ENCODE measurements at places on chromosomes 11 and 22. TPM values are rescaled to one million over a fixed set of nuclear protein-coding genes. Genes with fewer than 3 reads are reported as not detected.

DNA sequence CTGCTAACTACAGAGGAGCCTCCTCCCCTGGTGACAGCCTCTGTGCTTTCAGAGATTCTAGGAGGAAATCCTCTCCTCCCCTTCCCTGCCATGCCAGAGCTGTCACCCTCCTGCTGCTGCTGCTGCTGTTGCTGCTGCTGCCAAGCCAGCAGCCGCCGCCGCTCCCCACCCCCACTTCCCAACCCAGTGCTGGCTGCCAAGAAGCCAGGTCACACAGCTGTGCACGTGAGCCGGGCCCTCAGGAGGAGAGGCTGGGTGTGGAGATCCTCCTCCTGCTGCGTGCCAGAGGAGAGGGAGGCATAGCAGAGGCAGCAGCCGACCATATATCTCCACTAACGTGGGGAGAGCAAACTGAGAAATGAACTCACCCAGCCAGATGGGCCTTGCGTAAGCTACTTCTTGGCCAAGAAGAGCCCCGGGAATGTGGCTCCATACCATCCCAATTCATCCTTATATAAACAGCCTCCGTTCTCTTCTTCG is 12.4 kb downstream of the CRY2 start:
- peaks cover 69% of the 10 kb centered on the region for H3K36me3 ChIP-seq
- H3K4me1 ChIP-seq = peaks cover 35% of the 10 kb centered on the region
- peak overlapping the region; percentile 89 for H3K27ac ChIP-seq
- H3K4me3 ChIP-seq = no peak overlapping the region

The LDLRAD3 gene
- total RNA-seq = 4.0 TPM

The POGLUT3 gene
- total RNA-seq = 21.7 TPM

GRCh38 chr11:34788642-34789041 is 127.5 kb downstream of the APIP start:
- no peak overlapping the region for H3K4me3 ChIP-seq
- no peaks in the 10 kb centered on the region for H3K4me1 ChIP-seq
- H3K27me3 ChIP-seq = no peaks in the 10 kb centered on the region
- no peaks in the 10 kb centered on the region for H3K36me3 ChIP-seq

GRCh38 chr11:34300026-34300925 is 57.5 kb downstream of the ABTB2 start:
- H3K4me1 ChIP-seq = peaks cover 6% of the 10 kb centered on the region
- ATAC-seq = no peak
- H3K4me3 ChIP-seq = no peak overlapping the region
- H3K36me3 ChIP-seq = no peaks in the 10 kb centered on the region
- H3K27me3 ChIP-seq = no peaks in the 10 kb centered on the region
- H3K27ac ChIP-seq = no peak overlapping the region

- ATAC-seq = no peak
- peaks cover 14% of the 10 kb centered on the region for H3K27me3 ChIP-seq
- no peaks in the 10 kb centered on the region for H3K36me3 ChIP-seq
- H3K4me3 ChIP-seq = no peak overlapping the region
Observed at GRCh38 chr11:101586965-101587364, 3.2 kb upstream of the TRPC6 start.

GRCh38 chr11:92834296-92835020 is 135.0 kb upstream of the MTNR1B start:
- no peaks in the 10 kb centered on the region for H3K27me3 ChIP-seq
- H3K27ac ChIP-seq = no peak overlapping the region
- no peak for ATAC-seq
- H3K4me1 ChIP-seq = no peaks in the 10 kb centered on the region
- H3K4me3 ChIP-seq = no peak overlapping the region

- H3K4me3 ChIP-seq = peak within 1 kb of the TSS; percentile 33
- H3K36me3 ChIP-seq = no peaks in the 10 kb centered on the region
- peaks cover 99% of the 10 kb centered on the region for H3K27me3 ChIP-seq
- peak; percentile 15 for ATAC-seq
- H3K27ac ChIP-seq = no peak within 1 kb of the TSS
Observed at GRCh38 chr11:113475160-113475761, at the start of gene DRD2. Gene DRD2 (minus strand): TSS chr11:113475398. CDS start chr11:113424651, 50,747 bp downstream.

The SYT12 gene
- total RNA-seq = 0.04 TPM

DNA sequence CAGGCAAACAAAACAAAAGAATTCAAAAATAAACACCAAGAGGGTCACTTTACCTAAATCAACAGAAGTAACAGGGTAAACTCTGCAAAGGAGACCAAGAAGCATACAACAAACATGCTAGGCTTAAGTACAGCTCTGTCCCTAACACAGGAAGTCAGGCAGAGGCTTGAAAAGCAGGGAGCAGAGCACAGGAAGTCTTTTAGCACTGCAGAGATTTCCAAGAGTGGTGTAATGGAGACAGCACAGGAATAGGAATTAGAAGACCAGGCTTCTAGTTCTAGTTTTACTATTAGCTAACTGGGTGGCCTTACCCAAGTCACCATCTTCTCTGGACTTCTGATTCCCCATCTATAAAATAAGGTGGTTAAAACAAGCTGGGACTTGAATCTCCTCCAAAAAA is 1.9 kb downstream of the RBFOX2 start:
- H3K4me1 ChIP-seq = peaks cover 68% of the 10 kb centered on the region
- H3K27ac ChIP-seq = peak overlapping the region; percentile 99
- no peaks in the 10 kb centered on the region for H3K27me3 ChIP-seq
- H3K4me3 ChIP-seq = peak overlapping the region; percentile 93
- ATAC-seq = no peak

GRCh38 chr11:62689421-62690183 is at the start of gene LRRN4CL:
Gene LRRN4CL (minus strand): TSS chr11:62689530. CDS start chr11:62688508, 1,022 bp downstream.
- H3K27ac ChIP-seq = peak within 1 kb of the TSS; percentile 77
- peak; percentile 95 for ATAC-seq
- peak within 1 kb of the TSS; percentile 47 for H3K4me3 ChIP-seq
- H3K36me3 ChIP-seq = peaks cover 41% of the 10 kb centered on the region

The CYTH4 gene
- total RNA-seq = 11.4 TPM

DNA sequence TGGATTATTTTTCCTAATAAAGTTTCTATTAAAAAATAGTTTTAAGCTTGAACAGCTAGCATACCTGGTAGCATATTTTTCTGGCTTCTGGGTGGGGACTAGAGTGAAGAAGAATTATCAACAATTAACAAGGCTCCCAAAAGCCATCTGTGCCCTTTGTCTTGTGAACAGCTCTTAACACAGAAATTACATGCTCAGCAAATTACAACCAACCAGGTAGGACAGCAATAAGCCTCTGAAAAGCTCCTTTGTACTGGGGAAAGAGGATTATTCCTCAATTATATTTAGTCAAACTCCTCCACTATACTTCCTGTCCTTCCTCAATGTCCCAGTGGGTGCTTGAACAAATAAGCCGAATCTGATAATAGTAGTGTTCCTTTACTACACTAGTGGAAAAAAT is 162.8 kb downstream of the RAB38 start:
- no peaks in the 10 kb centered on the region for H3K36me3 ChIP-seq
- no peaks in the 10 kb centered on the region for H3K4me1 ChIP-seq
- no peak for ATAC-seq
- H3K27ac ChIP-seq = no peak overlapping the region
- H3K4me3 ChIP-seq = no peak overlapping the region

The C11orf97 gene
- not detected for total RNA-seq

DNA sequence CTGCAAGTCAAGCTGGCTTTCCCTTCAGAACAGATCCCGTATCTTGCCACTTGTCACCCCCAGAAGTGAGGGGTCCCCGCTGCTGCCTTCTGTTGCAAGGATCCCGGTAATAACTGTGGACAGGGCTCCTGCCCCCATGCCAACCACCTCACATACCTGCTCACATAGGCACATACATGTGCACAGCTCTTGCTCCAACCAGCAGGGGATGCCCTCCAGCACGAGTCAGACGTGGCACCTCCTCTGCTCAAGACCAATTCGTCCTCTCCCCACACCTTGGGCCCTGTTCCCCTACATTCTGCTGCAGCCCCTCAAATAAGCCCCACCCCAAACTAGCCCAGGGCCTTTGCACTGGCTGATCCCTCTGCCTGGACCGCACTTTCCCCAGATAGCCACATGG is 163.3 kb downstream of the CRYBB2 start:
- H3K4me1 ChIP-seq = no peaks in the 10 kb centered on the region
- no peaks in the 10 kb centered on the region for H3K27me3 ChIP-seq
- no peak overlapping the region for H3K27ac ChIP-seq
- no peak overlapping the region for H3K4me3 ChIP-seq

- no peak for ATAC-seq
- no peaks in the 10 kb centered on the region for H3K27me3 ChIP-seq
- H3K4me1 ChIP-seq = no peaks in the 10 kb centered on the region
- no peak overlapping the region for H3K4me3 ChIP-seq
- H3K27ac ChIP-seq = no peak overlapping the region
- H3K36me3 ChIP-seq = no peaks in the 10 kb centered on the region
Observed at GRCh38 chr11:32939866-32940265, 47.3 kb downstream of the QSER1 start.

DNA sequence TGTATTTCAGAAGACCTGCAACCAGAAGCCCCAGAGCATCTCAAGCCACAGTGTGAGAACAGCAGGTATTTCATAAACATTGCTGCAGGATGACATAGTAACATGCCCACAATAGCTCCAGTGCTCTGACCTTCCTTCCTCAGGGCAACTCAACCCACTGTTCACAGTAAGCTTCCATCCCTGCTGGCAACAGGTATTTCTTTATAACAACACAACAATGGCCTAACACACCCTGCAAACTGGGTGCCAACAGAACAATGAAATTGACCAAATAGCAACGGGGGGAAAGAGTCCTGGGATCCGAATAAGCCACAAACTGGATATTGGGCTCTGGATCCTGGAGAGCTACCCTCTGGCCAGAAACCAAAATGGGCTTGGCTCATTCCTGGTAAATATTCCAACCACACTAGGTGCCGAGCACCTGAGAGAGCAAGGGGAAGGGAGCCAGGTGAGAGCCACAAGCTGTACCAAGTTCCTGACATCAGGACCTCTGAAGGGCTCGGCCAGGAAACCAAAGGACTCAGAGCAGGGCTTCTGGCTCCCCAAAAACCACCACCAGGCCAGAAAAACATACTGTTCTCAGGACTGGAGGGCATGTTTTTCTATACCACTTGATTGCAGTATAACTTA is 99.5 kb downstream of the MICAL3 start:
- H3K4me1 ChIP-seq = peaks cover 11% of the 10 kb centered on the region
- peak overlapping the region; percentile 22 for H3K27ac ChIP-seq
- H3K4me3 ChIP-seq = no peak overlapping the region
- no peaks in the 10 kb centered on the region for H3K36me3 ChIP-seq

The GDPD4 gene
- not detected for total RNA-seq

DNA sequence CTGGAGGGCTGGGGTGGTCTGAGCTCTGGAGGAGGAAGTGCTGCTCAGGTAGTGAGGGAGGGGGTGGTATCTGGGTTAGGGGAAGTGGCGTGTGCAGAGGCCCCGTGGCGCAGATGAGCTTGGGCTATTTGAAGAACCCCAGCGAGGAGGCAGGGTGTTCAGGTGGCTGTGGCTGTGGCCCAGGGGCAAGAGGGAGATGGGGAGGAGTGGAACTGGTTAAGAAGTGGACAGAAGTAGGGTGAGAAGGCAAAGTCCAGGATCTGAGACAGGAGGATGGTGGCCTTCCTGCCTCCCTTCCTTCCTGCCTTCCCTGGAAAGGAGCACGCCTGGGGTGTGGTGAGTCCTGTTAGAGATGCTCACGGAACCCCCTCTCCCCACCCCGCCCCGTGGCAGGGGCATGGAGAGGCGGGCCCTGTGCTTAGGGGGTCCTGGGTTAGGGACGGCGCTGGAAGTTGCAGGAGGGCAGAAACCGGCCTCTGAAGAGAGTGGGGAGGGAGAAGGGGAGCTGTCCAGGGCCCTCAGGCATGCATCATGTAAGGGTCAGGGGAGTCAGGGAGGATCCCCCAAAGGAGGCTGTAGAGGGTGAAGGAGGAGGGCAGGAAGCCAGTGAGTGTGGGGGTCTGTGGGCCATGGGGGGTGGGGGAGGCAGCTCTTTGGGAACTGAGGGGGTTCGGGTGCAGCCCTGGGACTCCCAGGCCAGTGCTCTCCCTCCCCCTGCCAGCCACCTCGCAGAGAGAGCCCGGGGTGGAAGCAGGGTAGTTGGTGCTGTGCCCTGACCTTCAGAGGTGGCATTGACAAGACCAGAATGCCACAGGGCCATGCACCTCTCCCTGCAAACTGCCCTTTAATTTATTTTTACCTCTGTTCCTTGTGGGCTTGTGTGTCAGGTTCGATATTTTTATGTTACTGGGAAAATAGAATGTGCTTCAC is 63.7 kb upstream of the PARVG start:
- no peaks in the 10 kb centered on the region for H3K4me1 ChIP-seq
- ATAC-seq = no peak
- H3K36me3 ChIP-seq = peaks cover 40% of the 10 kb centered on the region
- H3K27ac ChIP-seq = no peak overlapping the region

GRCh38 chr11:27294654-27295053 is 68.4 kb downstream of the CCDC34 start:
- H3K36me3 ChIP-seq = no peaks in the 10 kb centered on the region
- no peak overlapping the region for H3K4me3 ChIP-seq
- no peak for ATAC-seq
- no peaks in the 10 kb centered on the region for H3K4me1 ChIP-seq

- no peaks in the 10 kb centered on the region for H3K4me1 ChIP-seq
- H3K27me3 ChIP-seq = no peaks in the 10 kb centered on the region
- ATAC-seq = no peak
Observed at GRCh38 chr11:125846188-125846587, 13.1 kb downstream of the PATE4 start.

- H3K27me3 ChIP-seq = no peaks in the 10 kb centered on the region
- no peak overlapping the region for H3K4me3 ChIP-seq
- ATAC-seq = no peak
- H3K27ac ChIP-seq = no peak overlapping the region
- H3K36me3 ChIP-seq = no peaks in the 10 kb centered on the region
Observed at GRCh38 chr11:60985991-60986915, 14.8 kb downstream of the CD6 start.

The OR51B5 gene
- total RNA-seq = not detected

- H3K4me1 ChIP-seq = no peaks in the 10 kb centered on the region
- no peaks in the 10 kb centered on the region for H3K36me3 ChIP-seq
- H3K4me3 ChIP-seq = no peak overlapping the region
Observed at GRCh38 chr22:45344334-45344733, 34.6 kb downstream of the FAM118A start.

The CRACR2B gene
- total RNA-seq = 10.3 TPM

DNA sequence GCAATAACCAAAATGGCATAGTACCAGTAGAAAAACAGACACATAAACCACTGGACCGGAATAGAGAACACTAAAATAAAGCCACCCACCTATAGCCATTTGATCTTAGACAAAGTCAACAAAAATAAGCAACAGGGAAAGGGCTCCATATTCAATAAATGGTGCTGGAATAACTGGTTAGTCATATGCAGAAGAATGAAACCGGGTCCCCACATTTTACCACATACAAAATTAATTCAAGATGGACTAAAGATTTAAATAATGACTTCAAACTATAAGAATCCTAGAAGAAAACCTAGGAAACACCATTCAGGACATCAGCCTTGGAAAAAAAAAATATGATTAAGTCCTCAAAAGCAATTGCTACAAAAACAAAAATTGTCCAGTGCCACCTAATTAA is 30.1 kb upstream of the NOX4 start:
- H3K4me1 ChIP-seq = no peaks in the 10 kb centered on the region
- no peaks in the 10 kb centered on the region for H3K36me3 ChIP-seq
- no peaks in the 10 kb centered on the region for H3K27me3 ChIP-seq

DNA sequence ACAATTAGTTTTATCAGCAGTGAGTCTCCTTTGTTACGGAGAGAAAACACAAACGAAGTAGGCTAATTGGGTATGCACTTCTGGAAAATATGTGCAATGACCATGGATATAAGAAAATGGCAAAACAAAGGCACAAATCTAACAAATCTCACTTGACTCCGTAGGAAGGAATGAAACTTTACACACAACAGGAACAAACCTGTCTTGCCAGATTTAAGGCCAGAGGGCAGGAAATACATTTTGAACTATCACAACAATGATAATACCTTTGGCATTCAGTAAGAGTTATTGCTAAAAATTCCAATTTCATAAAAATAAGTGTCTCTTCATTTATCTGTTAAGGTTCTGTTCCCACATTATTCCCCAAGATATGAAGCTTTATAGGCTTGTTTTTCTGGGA is 36.6 kb downstream of the SLC25A17 start:
- ATAC-seq = no peak
- H3K27me3 ChIP-seq = no peaks in the 10 kb centered on the region
- H3K27ac ChIP-seq = no peak overlapping the region
- no peak overlapping the region for H3K4me3 ChIP-seq
- H3K36me3 ChIP-seq = no peaks in the 10 kb centered on the region

Measured in gastroesophageal sphincter (tissue), 4 donors.